ENCODE measurements at places on chromosomes 3 and 15. TPM values are rescaled to one million over a fixed set of nuclear protein-coding genes. Genes with fewer than 3 reads are reported as not detected.

Gene EFCAB12
- 0.71 TPM for total RNA-seq

Gene BHLHE40
- 71.9 TPM for total RNA-seq

Gene GANC
- total RNA-seq: 7.5 TPM

Gene FMN1
- 0.29 TPM for total RNA-seq

Gene ZPLD1
- not detected for total RNA-seq

Gene KLF13
- total RNA-seq: 116 TPM

Gene CCDC13
- 0.35 TPM for total RNA-seq
